ENCODE measurements at places on chromosomes 1 and 21.

DNA sequence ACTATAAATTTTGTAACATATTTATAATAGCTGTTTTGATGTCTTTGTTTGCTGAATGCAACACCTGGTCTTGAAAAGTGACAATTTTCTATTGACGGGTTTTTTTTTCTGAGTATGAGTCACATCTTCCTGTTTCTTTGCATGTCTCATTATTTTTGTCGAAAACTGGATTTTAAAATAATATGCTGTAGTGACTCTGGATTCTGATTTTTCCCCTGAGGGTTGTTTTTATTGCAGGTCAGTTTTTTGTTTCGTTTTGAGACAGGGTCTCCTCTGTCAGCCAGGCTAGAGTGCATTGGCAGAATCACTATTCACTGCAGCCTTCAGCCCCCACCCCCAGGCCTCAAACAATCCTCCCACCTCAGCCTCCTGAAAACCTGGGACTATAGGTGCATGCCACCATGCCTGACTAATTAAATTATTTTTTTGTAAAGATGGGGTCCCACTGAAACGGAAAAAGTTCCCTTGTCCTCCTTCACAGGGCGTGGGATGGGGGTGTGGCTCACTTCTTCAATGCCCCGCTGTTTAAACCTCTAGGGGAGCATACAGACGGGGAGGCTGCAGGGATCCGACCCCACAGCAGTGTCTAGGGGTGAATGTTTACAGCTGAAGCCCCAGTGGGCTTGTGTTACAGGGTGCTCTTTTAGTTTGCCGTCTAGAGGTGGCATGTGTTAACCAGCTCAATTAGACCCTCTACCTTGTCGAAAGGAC, 11.3 kb upstream of the PPIE start:
- no peak for DNase-seq

GRCh38 chr1:51520700-51521248, 1.7 kb upstream of the EPS15 start:
- DNase-seq: no peak

DNA sequence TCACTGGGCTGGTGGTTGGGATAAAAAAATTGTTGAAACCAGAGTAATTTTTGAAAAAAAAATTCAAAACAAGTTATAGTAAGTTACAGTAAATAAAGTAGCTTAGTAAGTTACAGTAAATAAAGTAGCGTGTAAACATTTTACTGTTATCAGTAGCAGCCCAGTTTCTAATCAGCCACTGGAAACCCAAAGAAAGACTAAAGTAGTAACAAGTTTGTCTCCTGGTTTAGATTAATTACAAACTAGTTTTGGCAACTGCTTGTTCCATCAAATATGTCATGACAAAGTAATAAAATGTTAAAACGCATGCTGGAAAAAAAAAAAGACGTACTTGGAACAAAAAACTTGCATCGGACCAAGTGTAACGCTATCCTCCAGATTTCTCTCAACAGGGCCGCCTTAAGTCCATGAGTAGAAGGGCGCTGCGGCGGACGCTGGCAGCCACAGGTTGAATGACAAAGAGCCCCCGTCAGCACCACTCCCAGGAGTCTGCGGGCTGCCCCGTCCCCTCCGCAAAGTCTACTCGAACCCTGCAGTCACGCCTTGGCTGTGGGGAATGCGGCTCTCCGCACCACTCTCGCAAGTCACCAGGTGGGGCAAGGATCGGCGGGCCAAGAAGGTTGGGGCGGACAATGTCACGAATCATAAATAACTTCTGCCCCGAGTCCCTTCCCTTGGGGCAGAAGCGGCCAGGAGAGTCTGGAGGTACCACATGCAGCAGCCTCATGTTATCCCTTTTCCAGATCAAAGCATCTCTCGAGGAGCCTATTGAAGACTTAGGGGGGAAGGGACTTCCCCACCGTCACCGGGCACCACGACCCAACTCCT, 837 bp downstream of the SLC16A1 start:
- DNase-seq: peak; percentile 57

DNA sequence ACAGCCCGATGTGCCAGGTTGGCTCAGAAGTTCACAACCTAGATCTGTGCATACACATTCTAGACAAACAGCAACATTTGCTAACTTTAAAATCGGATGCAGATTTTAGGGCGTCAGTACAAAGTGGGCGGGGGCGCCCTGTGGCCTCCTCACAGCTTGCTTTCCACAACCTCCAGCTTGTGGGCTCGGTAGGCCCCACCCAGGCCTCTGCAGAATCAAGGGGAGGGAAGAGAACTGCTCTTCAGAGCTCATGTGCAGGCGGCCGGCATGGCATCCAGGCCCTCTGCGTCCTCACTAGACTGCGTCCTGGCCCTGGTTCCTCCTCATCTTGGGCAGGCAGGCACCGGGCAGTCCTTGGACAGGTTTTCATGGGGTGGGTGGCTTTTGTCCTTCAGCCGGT, 59.3 kb downstream of the AJAP1 start:
- DNase-seq: no peak

DNA sequence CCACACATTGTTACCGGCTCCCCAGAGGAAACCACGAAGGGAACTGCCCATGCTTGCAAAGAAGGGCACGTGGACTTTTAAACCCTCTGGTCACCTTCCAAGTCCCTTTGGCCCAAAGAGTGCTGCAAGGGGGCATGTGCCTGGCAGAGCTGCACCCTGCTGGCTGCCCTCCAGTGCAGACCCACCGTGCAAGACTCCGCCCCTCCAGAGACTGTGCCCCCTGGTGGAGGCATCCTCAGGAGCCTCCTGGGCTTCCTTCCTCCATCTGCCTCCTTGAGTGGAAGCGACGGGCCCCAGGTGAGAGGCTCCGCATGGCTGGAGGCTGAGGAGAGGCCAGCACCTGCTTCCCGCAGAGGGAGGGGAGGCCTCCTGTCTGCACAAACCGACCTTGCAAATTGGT, 100.6 kb downstream of the CRYAA start:
- no peak for DNase-seq

DNA sequence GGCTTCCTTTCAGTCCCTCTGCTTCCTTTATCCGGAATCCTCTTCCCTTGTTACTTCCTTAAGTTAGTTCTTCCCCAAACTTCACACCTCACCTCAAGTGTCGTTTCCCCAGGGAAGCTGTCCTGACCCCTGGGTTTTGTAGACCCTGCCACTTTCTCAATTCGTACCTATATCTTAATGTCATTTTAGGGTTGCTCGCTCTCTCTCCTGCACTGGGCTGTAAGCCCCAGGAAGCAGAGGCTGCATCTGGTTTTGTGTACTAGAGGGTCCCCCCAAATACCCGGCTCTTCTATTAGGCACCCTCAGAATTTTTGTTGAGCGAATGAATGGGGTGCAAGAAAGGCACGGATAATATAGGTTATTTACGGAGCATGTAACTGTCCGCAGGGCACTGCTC, 603 bp upstream of the OPRD1 start:
- no peak for DNase-seq

DNA sequence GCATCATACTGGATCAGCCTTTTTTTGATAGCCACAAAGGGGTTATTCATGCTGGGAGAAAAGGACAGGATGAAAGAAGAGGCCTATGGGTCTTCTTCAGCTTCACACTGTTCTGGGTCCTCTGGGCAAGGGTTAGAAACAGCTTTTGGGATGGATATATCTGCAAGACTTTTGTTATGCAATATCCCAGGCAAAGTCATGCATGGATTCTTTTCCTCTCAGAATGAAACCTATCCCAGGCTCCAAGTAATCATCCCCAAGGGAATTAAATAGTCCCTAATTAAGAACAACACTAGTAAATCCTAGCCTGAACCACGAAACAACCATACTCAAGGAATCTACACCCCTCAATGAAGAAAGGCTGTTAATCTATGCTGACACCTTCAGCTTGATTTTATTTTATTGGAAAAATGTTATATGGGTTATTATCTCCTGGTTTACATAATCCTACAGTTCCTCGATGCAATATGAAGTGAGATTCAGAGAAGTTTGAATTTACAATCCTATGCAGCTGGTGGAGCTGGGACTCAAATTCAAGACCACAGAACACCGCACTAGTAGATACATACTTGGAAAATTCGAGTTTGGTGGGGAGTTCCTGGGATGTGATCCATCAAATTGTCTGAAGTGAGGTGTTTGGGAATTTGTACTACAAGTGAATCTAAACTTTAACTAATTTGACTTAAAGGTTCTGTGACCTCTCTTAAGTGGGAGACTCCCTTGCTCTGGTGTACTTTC, 338.6 kb downstream of the TBX15 start:
- no peak for DNase-seq

DNA sequence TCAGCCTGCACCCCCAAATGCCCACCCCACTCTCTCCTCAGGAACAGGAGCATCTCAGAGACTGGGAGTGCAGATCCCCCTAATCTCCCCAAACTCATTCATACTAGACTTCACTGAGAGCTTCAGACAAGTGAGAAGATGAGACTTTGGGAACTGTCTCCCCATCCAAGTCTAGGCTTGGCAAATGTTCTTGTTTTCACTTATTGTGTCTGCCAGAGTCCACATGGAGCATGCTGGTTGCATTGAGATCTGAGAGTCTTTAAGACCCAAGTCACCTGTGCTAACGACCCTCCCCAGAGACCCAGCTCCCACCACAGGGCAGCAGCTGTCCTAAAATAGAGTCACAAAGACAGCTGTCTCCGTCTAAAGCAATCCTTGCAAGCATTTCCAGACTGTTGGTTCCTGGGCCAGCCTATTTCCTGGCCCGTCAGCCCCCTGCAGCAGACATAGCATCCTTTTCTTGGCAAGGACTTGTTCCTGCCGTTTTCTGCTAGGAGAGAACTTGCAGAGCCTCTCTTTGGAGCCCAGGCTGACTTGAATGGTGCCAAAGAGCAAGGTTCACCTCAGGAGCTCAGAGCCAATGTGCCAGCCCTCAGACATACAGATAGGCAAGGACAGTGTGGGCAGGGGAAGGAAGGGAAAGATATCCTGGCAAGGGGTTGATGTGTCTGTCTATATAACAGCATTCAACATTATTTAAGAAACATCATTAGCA, 1.9 kb upstream of the CNTN2 start:
- no peak for DNase-seq

DNA sequence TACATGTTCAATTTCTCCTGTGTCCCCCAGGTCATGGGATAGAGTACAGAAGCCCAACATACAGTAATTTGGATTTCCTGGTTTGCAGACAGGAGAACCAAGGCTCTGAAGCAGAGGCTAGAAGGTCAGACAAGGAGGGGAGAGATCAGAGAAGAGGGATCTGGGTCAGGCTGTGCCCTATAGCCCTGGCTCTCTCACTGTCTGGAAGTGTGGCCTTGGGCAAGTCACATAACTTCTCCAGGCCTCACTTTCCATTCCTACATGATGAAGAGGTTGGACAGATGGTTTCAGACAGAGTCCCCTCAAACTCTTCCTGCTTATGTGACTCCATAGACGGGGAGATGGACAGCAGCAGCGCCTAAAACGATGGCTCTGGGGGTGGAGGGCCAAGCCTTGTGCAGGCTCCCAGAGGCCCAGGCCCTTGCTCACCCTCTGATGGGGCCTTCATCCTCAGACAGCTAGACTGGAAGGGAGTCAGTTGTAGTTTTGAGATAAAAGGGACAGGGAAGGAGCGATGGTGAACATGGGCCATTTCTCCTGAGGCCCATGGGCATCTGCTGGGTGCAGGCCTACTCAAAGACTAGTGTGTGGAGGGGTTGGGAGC, 2.9 kb downstream of the TRIM62 start:
- no peak for DNase-seq

- no peak for DNase-seq
Observed at GRCh38 chr1:30814292-30814691, 56.7 kb upstream of the LAPTM5 start.

DNA sequence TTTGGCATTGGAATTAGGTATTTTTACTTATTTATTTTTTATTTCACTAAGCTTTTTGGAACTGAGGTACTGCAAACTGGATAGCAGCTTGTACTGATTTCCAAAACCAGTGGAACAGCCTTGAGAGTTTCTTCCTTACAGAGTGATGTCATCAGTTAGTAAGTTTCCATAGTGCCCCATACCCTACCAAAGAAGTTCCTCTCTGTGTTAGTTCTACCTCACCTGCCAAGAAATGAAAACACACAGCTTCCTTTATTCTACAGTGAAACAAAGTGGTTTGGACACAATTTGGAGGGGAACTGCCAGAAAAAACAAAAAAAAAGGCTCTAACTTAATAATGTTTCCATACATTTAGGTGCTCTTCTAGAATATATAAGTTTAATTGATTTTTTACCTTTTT, 430.9 kb upstream of the ADGRL2 start:
- no peak for DNase-seq

GRCh38 chr1:7940745-7941436, at the start of gene TNFRSF9:
Gene TNFRSF9 (minus strand): TSS chr1:7940839. CDS start chr1:7939994, 845 bp downstream.
- DNase-seq: peak; percentile 81

GRCh38 chr1:157691285-157691920, 9.2 kb downstream of the FCRL3 start:
- DNase-seq: no peak

DNA sequence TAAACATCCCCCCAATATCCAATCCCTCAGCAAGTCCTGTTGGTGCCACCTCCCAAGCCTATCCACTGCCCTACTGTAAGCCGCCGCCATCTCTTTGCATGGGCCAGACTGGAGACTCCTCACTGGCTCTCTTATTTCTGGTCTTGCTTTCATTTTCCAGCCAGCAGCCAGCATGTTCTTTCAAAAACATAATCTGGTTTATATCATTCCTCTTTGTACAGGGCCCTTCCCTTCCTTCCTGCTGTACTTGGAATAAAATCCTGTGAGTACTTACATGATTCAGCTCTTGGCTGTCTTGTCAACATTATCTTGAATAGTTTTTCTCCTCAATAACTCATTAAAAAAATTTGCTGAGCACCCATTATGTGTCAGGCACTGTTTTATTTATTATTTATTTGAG, 28.2 kb downstream of the TLR5 start:
- DNase-seq: no peak

GRCh38 chr1:17819129-17819802, 64.1 kb downstream of the ACTL8 start:
- no peak for DNase-seq

- no peak for DNase-seq
Observed at GRCh38 chr1:183832459-183832858, 27.5 kb downstream of the RGL1 start.

- DNase-seq: no peak
Observed at GRCh38 chr1:8595941-8596340, 221.5 kb downstream of the RERE start.
